ENCODE measurements at places on chromosomes 7 and 10.

GRCh38 chr10:130339911-130340310 is 203.7 kb downstream of the GLRX3 start:
- no peak for DNase-seq

DNA sequence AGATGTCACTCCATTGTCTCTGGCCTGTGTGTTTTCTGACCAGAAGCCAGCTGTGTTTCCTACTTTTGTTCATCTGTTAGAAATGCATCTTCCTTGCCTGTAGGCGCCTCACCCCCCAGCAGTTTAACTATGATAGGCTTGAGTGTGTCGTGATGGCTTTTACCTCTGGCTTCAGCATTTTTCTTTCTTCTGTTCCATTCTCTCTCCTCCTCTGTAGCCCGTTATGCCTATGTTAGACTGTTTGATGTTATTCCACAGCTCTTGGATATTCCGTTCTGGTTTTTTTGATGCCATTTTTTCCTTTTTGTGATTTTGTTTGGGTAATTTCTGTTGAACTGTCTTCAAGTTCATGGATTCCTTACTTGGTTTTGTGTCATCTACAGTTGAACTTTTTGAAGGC is 17.9 kb downstream of the MMP21 start:
- DNase-seq = no peak

GRCh38 chr7:24075426-24075810 is 208.6 kb upstream of the NPY start:
- DNase-seq = no peak

DNA sequence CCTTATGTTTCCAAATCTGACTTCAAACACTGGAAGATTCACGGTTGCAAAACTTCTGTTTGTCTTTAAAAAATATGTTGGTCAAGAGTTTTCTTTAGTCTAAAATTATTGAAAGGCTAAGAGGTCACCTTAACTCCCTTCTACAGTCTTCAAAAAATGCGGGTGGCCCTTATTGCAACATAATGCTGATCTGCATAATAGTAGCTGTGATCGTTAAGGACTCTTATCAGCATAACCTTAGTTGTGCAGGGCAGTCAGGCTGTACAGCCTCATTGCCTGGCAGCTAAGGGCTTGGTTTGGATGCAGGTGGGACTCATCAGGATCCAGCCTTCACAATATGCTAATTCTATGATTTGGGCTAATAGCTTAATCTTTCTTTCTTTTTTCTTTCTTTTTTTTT is 15.0 kb downstream of the KIAA1217 start:
- no peak for DNase-seq

DNA sequence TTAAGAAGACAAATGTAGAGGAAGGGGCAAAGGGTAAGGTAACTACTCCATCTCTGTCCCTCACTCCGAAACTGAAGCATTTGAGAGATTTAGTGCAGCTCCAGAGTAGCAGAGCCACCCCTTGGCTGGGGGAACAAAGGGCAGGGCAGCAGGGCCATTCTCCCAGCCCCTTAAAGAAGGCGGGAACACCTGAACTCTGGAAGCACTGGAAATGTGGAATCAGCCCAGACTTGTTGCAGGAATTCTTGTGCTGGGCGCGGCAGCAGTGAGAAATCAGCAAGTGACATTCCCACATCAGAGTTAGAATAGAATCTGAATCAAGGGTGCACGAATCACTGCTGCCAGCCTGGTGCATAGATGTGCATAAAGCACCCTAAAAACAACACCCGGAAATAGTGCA is 34.4 kb upstream of the GRM8 start:
- DNase-seq = no peak

DNA sequence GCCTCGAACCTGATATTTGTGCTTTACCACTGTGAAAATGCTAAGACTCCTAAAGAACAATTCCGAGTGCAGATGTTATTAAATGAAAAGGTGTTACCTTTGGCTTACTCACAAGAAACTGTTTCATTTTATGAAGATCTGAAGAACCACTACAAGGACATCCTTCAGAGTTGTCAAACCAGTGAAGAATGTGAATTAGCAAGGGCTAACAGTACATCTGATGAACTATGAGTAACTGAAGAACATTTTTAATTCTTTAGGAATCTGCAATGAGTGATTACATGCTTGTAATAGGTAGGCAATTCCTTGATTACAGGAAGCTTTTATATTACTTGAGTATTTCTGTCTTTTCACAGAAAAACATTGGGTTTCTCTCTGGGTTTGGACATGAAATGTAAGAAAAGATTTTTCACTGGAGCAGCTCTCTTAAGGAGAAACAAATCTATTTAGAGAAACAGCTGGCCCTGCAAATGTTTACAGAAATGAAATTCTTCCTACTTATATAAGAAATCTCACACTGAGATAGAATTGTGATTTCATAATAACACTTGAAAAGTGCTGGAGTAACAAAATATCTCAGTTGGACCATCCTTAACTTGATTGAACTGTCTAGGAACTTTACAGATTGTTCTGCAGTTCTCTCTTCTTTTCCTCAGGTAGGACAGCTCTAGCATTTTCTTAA is 47.7 kb downstream of the MINPP1 start:
- no peak for DNase-seq

DNA sequence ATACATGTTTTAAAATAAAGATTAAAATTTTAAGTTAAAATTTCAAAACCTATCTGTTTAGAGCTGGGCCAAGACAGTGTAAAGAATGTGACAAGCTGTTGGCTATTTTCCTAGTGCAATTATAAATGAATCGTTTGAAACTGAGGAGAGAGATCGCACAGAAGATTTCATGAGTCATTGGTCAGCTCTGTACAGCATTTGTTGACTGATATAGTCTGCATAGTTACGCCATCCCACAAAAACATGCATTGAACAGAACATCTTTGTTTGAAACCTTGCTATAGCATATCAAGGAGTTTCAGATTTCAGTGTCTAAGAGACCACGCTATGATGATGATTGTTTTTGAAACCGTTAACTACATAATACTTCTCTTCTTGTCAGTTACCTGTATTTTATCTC is 1.3 kb upstream of the C10orf67 start:
- DNase-seq = no peak

- no peak for DNase-seq
Observed at GRCh38 chr10:49410365-49411074, 14.6 kb upstream of the DRGX start.

GRCh38 chr10:606762-607544 is 82.5 kb downstream of the DIP2C start:
- DNase-seq = no peak

GRCh38 chr7:113775804-113776203 is 143.0 kb downstream of the PPP1R3A start:
- no peak for DNase-seq

DNA sequence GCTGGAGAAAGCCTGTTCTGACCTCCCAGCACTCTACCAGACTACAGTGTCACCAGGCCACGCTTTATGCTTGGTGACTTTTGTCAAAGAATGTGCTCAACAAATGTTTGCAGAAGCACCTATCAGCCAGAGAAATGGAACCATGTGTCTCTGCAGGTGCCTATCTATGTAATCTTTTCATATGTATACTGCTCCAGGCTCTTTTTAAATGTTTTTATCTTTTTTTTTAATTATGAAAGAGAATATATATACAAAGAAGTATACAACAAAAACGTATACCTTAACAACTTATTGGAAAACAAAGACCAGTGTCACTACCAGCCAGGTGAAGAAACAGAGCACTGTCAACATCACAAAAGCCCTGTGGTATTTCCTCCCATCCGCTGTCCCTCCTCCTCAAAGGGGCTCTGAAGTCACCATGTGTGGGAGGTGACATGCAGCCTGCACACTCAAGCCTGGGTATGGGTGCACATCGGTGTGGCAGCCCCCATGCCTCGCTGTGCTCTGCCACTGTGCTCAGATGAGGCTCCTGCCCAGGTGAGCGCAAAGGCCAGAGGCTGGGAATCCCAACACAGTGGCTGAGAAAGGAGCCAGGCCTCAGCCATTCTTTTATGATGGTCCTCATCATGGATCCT is 120.6 kb downstream of the CLEC2L start:
- no peak for DNase-seq

DNA sequence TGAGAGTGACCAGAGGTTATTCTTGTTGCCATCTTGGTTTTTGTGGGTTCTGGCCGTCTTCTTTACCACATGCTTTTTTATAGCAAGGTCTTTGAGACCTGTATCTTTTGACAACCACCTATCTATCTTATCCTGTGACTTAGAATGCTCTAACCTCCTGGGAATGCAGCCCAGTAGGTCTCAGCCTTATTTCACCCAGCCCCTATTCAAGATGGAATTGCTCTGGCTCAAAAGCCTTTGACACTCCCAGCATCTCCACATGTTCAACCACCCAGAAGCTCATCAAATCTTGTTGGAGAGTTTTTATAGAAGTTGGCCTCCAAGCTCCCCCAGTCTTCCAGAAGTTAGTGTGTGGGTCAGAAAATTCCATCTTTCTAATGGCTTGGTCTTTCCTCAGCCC is 464.3 kb upstream of the NRP1 start:
- DNase-seq = no peak

DNA sequence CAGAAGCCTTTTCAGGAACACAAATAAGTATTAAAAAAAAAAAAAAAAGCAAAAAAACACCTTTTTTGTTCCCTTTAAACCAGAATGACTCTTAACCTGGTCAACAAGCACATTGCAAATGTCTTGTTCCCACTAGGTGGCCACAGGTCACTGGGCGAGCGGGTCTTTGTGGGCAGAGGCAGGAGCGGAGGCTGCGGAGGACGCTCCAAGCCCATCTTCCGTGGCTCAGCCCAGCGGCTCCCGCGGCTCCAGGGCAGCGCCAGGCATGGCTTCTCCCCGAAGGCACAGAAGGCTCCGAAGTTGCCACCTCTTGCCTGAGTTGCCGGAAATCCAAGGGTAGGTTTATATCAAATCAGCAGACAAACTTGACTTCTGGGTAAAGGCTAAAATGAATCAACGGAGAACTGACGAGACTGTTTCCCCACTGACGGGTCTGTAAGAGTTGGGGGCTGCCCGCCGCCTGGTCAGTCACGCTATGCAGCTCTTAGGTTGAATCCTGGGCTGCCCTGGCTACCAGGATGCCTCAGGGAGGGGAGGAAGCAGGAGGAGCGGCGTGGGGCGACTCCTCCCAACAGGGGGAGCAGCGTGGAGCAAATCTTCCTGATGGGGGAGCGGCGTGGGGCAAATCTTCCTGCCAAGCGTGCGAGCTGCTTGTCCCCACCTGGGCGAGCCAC is 144.5 kb downstream of the PTPRN2 start:
- no peak for DNase-seq

DNA sequence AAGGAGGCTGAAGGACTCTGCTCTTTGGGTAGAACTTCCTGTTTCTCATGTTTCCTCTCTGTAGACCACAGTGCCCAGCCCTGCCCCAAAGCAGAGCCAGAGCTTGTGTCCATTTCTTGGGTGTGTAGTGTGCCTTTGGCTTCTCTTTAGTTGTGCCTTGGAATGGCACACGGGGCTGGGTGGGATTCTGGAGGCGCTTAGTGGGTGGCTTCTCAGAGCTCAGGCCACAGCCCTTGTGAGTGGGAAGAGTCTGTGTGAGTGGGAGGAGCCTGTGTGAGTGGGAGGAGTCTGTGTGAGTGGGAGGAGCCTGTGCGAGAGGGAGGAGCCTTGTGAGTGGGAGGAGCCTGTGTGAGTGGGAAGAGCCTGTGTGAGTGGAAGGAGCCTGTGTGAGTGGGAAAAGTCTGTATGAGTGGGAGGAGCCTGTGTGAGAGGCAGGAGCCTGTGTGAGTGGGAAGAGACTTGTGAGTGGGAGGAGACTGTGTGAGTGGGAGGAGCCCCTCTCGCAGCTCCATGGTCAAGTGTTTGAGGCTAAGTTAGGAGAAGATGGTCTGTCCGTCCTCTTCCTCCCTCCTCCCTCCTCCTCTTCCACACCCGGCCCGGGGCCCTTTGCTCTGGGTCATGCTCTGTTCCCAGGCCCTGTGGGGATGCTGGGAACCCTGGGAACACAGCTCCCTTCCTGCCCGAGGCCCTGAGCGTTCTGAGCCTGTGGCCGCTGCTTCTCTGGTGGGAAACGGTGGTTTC is 153.0 kb downstream of the GRK5 start:
- no peak for DNase-seq

DNA sequence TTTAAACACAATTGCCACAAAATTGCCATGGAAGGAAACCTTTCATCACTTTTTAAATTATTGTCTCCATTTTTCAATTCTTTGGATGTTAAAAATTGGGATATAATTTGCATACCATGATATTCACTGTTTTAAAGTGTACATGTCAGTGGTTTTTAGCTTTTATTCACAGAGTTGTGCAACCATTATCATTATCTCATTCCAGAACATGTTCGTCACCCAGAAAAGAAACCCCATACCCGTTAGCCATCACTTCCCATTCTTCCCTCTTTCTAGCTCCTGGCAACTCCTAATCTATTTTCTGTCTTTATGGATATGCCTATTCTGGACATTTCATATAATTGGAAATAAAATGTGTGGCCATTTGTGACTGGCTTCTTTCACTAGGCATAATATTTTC is 260.3 kb upstream of the FERD3L start:
- no peak for DNase-seq

DNA sequence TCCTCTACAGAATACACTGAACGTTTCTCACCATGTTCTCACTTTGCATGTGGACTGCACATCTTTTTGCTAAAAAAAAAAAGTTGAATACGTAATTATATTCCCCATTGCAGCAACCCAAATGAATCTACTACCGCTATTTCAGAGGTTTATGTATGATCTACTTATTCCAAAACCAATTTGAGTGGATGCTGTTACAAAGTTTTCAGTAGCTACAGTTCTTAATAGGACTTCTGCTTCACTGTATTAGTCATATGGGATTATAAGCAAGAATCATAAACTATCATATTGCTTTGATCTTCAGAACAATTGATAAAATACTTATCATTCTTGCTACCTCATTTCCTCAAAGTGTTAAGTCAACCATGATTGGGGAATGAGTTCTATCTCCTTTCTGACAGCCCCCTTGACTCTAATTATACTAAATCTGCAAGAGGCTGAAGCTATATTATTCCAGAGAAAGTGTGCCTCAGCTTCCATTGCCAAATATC is 257.0 kb downstream of the PARD3 start:
- no peak for DNase-seq

- DNase-seq = no peak
Observed at GRCh38 chr7:82527851-82528250, 84.3 kb upstream of the CACNA2D1 start.
